Brain pericyte (primary cell): ENCODE measurements at places on chromosomes 13 and 19.

GRCh38 chr13:39930544-39931444 is 275.3 kb downstream of the COG6 start:
- no peak for DNase-seq

- no peak for DNase-seq
These were observed 15.1 kb downstream of the NDUFB7 start for GRCh38 chr19:14556662-14557188.

DNA sequence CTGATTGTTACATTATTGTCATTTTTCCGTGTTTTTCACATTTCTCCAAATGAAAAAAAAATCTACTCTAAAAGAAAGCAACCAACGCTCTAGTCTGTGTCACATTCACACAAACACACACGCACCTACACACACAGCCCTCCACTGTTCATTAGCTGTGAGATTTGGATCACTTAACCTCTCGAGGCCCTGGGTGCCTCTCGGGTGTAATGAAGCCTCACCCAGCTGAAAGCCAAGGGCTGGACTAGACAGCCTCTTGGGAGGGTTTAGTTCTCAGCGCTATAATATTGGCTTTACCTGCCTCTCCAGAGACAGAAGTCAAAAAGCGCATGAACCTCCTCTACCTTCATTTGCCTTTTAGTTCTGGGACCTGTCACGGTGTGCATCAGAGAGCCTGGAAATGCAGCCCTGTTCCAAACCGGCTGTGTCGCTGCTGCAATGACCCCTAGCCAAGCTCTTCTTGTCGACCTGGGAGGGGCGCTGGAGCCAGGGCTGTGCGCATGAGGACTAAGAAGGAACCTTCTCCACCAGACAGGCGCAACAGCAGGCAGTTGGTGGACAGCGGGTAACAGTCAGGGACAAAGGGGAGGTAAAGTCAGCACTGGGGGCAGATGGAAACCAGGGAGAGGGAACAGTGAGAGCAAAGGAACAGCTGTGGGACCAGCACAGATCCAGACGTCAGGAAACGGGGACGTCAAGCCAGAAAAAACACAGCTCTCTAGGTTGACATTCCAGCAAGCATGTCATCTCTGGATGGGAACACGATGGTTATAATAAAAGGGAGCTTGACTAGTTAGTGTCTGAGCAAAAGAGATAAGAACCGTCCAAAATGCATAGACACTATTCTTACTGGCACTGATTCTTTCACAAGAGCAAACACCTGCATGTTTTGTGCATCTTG is 375.9 kb downstream of the EFNB2 start:
- DNase-seq, result no peak

DNA sequence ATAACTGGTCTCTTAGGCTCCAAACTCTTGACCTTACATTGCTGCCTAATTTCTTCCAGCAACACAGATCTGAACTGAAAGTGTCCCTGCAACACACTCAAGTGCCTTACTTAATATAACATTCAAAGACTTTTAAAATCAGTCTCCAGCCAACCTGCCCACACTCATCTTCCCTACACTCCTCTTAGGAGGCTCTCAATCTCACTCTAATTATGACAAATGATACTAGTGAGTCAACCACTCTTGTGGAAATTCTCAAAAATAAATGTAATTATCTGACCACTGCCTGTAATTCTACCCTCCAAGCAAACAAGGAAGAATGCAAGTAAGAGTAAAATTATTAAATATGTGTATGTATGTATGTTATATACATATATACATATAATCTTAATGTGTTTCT is 348.1 kb upstream of the MIR17HG start:
- no peak for DNase-seq

GRCh38 chr19:6125571-6125989 is 9.9 kb upstream of the ACSBG2 start:
- no peak for DNase-seq

- DNase-seq, result no peak
These were observed 118.6 kb downstream of the TBC1D4 start for GRCh38 chr13:75363371-75363770.

- DNase-seq, result no peak
These were observed 22.9 kb upstream of the ZNF724 start for GRCh38 chr19:23273022-23273589.

DNA sequence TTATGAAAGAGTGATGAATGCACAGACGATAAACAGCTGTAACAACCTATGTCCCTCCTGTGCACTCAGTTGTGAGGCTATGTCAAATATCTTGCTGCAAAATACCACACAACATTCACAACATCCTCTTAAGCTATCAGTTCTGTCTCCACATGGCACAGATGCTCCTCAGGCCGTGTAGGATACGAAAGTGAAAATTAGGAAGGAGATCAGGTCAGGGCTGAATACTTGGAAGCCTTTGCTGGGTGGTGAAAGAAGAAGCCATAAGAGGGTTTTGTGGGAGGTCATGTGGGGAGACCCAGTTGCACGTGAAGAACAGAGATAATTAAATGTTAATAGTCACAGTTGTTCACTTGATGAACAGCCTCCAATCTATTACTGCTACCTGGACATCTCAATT is 58.9 kb downstream of the RXFP2 start:
- DNase-seq, result no peak

DNA sequence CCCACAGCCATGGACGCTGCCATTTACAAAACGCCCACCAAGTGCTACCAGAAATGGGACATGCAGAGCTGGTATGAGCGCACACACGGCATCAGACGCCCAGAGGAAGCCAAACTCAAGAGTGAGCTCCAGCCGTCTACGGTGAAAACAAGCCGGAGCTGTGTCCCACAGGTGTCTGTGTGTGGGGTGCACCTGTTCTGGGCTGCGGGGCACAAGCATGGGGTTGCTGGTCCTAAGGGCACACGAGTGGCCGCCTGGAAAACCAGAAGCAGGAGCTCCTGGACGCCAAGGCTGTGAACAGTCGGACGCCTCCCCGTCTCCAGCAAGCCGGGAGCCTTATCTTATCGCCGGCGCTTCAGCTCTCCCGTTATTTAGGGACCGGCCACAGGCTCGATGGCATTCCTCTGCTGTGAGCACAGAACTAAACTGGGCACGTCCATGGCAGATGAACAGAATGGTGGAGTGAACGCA is 1.3 kb downstream of the ADPRHL1 start:
- no peak for DNase-seq

- DNase-seq, result no peak
These were observed 1.7 kb downstream of the UBE2M start for GRCh38 chr19:58556622-58557220.

DNA sequence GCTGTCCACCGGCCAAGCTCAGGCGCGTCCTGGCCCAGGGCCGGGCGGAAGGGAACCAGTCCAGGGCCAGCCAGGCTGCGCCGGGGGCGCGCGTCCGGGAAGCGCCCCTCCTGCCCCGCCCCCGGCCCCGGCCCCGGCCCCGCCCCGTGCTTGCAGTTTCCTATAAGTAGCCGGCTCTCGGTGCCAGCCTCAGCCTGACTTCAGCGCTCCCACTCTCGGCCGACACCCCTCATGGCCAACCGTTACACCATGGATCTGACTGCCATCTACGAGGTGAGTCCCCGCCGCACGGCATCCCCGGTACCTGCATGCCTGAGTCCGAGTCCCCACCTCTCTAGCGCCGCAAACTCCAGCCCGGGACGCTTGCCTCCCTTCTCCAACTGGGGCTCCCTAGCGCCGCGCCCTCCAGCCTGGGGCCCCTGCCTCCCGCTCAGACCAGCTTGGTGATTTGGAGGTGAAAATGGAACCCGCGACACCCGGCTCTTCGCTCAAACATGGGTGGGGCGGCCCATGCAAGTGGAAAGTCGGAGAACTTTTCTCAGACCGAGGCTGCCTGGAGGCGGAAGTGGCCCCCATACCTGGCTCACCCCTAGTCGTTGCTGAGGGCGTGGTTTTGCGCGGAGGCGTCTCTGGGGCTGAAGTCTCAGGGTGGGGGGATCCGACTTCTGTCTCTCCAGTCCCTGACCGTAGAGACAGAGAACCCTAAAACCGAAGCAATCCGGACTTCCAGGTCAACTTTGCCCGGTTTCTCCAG is at the start of gene ZFP36:
Gene ZFP36 (plus strand): TSS at position 192 of the 754 bp plus-strand sequence. CDS start 58 bp downstream, at position 250.
- DNase-seq, result no peak

GRCh38 chr13:112105244-112105681 is 38.3 kb downstream of the SOX1 start:
- DNase-seq, result no peak

- DNase-seq, result no peak
These were observed 1.5 kb downstream of the HS6ST3 start for GRCh38 chr13:96091164-96092117.

GRCh38 chr19:30431591-30431990 is 59.4 kb downstream of the ZNF536 start:
- no peak for DNase-seq

DNA sequence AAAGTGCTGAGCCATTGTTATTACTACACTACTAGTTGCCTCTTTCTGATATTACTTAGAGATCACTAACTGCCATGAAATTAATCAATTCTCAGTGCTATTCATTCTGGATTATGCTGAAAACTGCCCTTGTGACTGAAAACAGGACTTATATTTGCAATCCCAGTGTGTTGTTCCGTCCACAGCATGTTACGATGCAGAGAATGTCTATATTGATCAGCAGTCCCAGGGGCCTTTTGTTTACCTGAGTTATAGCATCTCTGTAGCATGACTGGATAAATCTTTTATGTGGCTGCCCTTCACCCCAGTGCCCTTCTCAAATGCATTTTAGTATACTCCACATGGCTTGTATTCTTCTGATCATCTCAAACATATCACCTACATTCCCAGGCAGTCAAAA is 251.0 kb downstream of the GPC5 start:
- no peak for DNase-seq

DNA sequence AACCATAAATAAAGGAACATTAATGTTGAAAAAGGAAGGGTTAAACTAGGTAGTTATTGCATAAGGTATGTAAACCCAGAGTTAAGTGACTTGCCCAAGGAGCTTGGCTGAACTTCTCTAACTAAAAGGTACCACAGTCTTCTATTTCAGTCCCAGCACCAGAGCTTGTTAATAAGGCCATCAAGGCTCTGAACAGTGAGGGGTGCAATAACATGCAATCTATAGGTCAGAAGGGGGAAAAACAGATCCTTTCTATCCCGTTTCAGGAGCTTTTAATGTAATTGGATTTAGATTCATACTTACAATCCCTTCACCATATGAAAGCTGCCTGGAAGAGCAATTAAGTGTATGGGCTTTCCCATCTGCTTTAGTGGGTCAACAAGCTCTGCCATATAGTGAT is 441.5 kb upstream of the SPRY2 start:
- no peak for DNase-seq

DNA sequence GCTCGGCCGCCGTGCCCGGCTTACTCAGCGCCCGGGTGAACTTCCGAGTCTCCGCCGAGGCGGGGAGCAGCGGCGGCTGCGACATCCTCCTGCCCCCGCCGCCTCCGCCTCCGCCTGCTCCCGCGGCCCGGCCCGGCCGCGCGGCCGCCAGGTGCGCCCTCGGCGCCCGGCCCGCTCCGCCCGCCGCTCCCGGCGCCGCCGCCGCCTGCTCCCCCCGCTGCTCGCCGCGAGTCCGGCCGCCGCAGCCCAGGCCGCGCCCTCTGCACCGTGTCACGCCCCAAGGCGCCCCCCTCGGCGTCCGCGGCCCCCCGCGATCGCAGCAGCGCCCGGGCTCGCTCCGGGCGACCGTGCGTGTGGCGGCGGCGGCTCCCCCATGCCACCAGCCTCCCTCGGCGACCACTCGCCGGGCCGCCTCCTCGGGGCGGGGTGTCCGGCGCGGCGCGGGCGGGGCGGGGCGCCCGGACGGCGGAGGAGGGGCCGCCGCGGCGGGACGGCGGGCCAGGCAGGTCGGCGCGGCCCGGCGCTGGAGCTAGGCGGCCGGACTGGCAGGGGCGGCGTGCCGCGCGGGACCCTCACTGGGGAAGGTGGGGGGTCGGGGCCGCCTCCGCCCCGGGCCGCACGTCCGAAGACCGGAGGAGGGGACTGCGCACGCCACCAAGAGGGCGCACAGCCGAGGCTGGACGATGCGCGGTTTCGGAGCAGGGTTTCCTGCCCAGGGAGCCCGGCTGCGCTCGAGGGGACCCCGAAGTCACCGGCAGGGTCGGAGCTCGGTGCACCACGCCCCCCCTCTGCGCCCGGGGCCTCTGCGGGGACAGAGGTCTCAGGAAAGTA is 108.6 kb upstream of the DOCK9 start:
- no peak for DNase-seq

DNA sequence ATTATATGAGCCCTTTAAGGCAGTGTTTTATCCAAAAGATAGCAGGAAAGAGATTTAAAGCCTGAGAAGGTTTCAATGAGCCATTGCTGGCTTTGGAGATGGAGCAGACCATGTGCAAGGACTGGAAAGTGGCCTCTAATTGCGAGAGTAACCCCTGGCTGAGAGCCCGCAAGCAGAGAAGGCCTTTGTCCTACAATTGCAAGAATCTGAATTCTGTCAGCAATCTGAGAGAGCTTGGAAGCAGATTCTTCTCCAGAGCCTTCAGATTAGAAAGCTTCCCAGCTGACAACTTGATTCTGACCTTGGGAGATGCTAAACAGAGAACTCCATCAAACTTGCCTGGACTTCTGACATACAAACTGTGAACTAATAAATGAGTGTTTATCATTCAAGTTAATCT is 528.7 kb upstream of the KLF12 start:
- no peak for DNase-seq

DNA sequence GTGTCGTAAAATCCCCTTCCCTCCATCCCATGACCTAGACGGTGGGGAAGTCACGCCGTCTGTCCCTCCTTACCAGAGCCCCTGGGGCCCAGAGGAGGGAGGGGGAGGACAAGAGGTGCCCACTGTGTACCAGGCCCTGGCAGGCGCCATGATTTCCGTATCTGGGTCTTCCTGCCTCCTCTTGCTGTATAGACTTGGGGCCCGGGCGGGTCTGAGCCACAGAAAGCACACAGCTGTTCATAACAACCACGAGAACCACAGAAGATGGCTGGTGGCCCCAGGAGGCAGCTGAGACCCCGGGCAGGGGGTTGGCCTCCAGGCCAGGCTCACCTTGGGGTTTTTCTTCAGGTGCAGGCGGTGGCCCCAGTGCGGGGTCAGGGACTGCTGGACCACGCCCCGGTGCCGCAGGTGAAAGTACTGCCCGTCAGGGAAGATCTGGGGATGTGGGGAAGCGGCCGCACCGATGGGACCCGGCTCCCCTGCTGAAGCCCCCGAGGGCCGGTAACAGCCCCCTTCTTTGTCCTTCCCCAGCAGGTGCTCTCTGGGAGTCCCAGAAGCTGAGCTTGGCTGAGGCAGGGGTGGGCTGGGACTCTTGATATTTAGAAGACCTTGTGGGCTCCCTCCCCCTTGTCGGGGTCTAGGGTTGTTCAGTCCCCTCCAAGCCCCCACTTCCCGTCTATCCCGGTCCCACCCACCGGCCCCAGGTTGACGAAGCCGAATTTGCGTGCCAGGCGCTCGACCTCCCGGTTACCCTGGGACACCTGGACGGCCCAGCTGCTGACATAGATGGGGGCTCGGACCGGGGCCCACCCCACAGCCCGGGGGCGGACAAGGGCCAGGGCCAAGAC is 463 bp downstream of the PCSK4 start:
- DNase-seq, result no peak

GRCh38 chr13:44397766-44398223 is 24.2 kb downstream of the SERP2 start:
- DNase-seq, result no peak

GRCh38 chr13:108827646-108828045 is 198.2 kb downstream of the MYO16 start:
- no peak for DNase-seq
